Neural crest cell (in vitro differentiated cells): ENCODE measurements at places on chromosomes 3 and 15. TPM values are rescaled to one million over a fixed set of nuclear protein-coding genes. Genes with fewer than 3 reads are reported as not detected.

- DNase-seq, result no peak
These were observed 20.7 kb downstream of the TEX9 start for GRCh38 chr15:56385908-56386307.

DNA sequence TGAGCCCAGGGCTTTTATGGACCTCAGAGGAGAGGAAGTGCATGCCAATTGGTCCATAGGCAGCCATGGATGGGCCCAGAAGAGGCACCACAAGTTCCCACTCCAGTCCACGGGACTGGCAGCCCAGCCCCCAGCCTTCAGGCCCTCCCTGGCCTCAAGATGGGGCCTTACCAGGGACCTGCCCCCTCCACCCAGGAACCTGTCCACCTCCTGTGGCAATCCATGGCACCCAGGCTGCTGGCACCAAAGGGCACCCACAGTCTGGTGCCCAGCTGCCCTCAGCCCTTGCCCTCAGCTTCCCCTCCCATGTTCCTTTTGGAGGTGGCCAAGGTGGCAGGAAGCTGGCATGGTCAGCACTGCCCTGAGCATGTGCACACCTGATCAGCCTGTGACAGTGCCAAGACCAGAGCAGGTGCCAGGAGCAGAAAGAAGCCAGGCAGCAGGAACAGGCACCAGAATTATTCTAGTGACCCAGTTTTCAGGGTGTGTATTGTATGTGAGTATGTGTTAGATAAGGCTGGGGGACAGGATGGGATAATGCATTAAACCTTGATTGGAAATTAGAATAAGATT, 415.0 kb downstream of the NTRK3 start:
- no peak for DNase-seq

GRCh38 chr15:31340047-31340446, 13.4 kb downstream of the KLF13 start:
- no peak for DNase-seq

GRCh38 chr15:99963976-99964375, 230.7 kb upstream of the LYSMD4 start:
- DNase-seq, result no peak

- no peak for DNase-seq
These were observed 71.1 kb upstream of the SLC24A5 start for GRCh38 chr15:48049736-48050135.

- DNase-seq, result peak; percentile 47
These were observed 1.1 kb downstream of the PLXND1 start for GRCh38 chr3:129605203-129605921.

- no peak for DNase-seq
These were observed 117.9 kb downstream of the CORO2B start for GRCh38 chr15:68696414-68697363.

DNA sequence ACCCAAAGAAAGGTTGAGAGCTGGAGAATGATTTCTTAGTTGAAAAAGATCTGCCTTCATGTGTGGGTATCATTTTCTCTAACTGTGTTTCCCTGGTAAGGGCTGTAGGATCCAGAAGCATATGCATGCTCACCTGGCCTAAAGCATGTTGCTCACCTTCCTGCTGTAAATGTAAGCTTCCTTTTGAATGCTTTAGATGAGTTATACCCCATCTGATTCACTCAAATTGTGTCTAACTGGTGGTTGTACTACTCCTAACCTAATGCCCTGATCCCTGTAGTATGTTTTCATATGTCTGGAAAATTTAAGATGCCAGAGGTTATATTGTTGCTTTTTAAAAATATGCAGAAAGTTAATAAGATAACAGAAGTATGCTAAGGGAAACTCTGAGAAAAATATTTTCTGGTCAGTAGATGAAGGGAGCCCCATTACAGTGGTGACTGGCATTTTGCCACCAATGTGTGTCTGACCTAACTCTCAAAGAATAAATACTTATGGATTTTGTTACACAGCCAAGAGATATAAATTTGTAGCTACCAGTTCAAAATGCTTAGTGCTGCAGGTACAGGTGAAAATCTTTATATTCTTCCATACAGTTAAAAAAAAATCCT, 7.7 kb downstream of the FILIP1L start:
- no peak for DNase-seq

- no peak for DNase-seq
These were observed 27.5 kb upstream of the NDUFB4 start for GRCh38 chr3:120568598-120568997.

GRCh38 chr3:59128685-59129084, 78.9 kb upstream of the CFAP20DC start:
- DNase-seq, result no peak

The MOBP gene
- not detected in 2 replicates for total RNA-seq

The CGNL1 gene
- total RNA-seq, result 1.2 and 1.3 TPM in 2 replicates

The AQP9 gene
- total RNA-seq, result not detected in 2 replicates

The ST8SIA2 gene
- 25.5 and 27.4 TPM in 2 replicates for total RNA-seq

The ZDHHC23 gene
- 0.28 and 0.34 TPM in 2 replicates for total RNA-seq

The ACP3 gene
- not detected in 2 replicates for total RNA-seq

The MRPL3 gene
- 107 TPM in 2 replicates for total RNA-seq

The ALPK3 gene
- 3.3 and 4.4 TPM in 2 replicates for total RNA-seq

The KLF13 gene
- 43.3 and 44.6 TPM in 2 replicates for total RNA-seq

The RASL12 gene
- 1.5 and 1.8 TPM in 2 replicates for total RNA-seq

The CHST2 gene
- 4.3 and 4.5 TPM in 2 replicates for total RNA-seq

The GASK1A gene
- 2.1 and 2.9 TPM in 2 replicates for total RNA-seq

The GOLGA6L7 gene
- not detected in 2 replicates for total RNA-seq

The FBXL2 gene
- total RNA-seq, result 8.8 and 11.4 TPM in 2 replicates
